ENCODE measurements at places on chromosomes 11 and 22.
A peak's percentile ranks its signal among the peaks of the same experiment; 100 is the strongest.

DNA sequence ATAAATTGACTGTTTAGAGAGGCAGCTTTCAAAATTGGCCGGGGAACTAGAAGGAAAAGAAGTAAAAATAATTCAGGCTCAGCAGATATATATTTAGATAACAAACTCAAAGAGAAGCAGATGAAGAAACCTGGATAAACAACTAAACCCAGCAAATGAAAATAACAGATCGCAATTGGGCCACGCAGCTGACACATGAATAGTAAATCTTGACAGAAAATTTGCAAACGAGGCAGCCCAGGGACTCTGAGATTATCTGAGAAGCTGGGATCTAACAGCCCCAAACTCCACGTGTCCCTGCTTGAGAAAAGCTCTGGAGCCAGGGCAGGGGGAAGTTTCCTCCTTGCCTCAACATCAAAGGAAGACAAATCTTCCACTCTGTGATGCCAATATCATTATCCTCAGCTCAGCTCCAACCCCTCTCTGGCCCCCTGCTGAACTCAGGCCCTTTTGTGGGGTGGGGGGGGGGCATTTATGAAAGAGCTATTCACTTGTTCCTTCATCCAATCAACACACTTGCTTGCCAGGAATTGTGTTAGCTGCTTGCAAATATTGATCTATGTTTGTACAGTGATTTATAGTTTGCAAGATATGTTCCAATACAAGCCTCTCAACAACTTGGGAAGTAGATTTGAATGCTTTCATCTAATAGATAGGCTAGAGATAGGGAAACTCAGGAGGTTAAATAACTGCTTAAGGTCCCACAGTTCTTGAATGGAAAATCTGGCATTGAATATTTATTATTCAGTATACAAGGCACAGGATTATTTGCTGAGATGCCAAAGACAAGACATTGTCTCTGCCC lies 72.5 kb upstream of the C11orf87 start:
- DNase-seq = no peak

DNA sequence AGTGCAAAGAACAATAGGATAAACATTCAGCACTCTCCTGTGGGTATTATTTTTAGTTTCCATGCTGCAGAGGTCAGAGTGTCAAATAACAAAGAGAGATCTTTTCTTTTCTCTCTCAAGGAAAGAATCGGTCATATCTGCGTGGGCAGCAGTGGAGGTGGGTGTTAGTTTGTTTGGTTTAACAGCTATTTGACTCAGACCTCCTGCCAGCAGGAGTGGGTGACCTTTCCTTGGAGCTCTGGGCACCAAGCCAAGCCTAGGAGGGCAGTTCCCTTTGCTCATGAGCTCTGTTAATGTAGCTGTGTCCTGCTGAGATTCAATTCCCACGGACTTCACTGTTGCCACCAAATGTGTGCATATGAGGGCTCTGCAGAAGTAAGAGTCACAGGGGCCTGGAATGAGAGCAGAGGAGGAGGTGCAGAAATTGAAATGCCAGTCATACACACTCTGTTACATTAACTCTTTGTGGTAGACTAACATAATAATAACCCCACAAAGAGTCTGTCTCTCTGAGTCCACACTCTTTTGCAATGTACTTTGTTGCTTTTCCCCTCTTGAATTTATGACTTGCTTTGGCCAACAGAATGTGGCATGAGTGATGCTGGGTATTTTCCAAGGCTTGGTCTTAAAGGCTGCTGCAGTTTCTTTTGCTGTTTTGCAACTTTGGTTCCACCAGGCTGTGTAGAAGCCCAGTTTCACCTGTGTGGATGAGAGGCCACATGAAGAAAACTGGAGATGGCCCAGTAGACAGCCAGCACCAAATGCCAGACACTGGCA lies 76.0 kb upstream of the GRK3 start:
- DNase-seq = no peak

DNA sequence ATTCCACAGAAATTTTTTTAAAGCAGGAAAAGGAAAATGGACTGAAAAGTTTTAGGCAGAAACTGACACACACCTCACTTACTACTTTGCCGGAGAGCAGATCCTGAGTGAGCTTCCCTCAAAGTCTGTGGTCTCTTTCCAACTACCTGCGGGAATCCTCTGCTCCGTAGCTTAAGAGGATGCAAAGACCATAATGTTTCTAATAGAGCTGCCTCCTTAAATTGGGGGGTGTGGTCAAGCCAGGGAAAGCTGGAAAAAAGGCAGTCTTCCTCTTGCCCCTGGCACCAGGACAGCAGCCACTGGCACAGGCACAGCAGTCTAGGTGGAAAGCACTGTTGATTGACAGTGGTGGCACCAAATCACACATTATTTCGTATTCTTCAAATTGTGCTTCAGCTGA lies at the start of gene ETS1:
TSS of gene ETS1 (minus strand) at position 144 of the 400 bp plus-strand sequence. CDS start 14,428 bp downstream, outside the sequence.
- no peak for DNase-seq

DNA sequence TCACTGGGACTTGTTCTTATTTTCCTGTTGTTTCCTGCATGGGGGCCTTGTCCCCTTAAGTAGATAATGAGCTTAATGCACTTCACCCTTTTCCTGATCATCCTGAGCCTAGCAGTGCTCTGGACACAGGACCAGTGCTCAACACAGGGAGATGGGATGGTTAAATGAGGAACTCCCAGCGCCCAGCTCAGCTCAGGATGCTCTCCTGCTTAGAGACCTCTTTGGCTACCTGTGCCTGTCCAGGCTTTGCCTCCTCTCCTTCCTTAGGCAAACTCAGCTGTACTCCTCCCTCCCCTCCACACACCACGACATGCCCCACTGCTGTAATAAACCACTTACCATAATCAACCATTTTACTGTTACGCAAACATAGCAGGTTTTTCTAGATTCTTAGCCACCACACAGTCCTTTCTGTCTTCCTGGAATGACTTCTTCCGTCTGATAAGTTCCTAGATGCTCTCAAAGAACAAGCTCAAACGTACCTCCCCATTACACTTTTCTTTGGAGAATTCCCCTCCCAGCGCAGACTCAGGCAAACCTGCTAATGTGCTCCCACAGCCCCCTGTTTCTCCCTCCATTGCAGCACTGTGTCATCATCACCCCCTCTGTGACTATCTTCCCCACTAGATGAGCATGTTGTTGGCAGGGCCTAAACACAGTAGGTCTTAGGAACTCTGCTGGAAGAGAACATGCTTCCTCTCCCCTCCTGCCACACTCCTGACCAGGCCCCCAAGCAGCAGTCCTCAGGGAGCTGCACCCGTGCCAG lies 113.6 kb downstream of the MICAL2 start:
- DNase-seq = no peak

GRCh38 chr11:1297576-1298473 lies 11.6 kb downstream of the TOLLIP start:
- DNase-seq = no peak

GRCh38 chr11:104891135-104891534 lies 7.1 kb downstream of the CASP12 start:
- DNase-seq = no peak

GRCh38 chr11:84503503-84503902 lies 1123.6 kb downstream of the DLG2 start:
- no peak for DNase-seq

DNA sequence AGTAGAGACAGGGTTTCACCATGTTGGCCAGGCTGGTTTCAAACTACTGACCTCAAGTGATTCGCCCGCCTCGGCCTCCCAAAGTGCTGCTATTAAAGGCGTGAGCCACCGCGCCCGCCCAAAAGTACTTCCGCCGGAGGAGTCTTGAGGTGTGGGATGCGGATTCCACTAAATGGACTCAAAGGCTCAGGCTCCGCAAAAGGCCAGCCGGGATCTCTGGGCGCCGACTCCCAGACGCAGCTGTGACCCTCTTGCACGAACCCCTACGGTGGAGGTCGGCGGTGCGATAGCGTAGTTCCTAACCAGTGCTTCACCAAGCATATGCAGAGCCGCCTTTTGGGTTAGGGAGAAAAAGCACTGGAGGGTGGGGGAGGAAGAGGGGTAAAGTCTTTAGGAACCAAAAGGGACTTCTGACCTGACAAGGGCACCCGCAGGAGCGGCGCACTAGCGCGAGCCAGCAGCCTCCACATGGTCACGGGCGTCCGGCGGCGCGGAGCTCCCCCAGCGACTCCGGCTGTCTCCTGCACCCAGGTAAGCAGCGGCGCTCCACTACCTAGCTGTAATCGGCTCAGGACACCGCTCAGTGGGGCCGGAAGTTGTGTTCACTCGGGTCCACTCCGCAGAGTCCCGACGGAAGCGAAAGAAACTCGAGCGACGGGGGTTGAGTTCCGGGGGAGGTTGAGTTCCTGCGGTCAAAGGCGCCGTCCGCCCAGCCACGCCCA lies at the start of gene MRPL16:
TSS of gene MRPL16 (minus strand) at position 590 of the 722 bp plus-strand sequence. CDS start at position 470, 120 bp downstream.
- DNase-seq = peak; percentile 79

DNA sequence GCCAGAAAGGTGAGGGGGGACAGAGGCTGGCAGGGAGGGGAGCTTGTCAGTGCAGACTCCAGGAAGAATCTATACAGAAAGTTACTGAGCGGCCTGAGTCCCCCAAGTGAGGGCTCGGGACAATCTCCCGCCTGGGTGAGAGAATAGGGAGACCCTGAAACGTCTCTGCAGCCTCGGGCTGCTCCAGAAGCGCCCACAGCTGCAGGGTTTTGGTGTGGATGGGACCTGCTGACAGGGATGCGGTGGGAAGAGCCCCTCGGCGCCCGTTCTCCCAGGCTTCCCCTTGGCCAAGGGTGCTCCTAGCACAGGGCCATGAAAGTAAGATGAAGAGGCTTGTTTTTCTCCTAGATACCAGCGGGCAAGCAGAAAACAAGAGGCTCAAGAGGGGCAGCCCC lies 743 bp upstream of the RCE1 start:
- DNase-seq = no peak

DNA sequence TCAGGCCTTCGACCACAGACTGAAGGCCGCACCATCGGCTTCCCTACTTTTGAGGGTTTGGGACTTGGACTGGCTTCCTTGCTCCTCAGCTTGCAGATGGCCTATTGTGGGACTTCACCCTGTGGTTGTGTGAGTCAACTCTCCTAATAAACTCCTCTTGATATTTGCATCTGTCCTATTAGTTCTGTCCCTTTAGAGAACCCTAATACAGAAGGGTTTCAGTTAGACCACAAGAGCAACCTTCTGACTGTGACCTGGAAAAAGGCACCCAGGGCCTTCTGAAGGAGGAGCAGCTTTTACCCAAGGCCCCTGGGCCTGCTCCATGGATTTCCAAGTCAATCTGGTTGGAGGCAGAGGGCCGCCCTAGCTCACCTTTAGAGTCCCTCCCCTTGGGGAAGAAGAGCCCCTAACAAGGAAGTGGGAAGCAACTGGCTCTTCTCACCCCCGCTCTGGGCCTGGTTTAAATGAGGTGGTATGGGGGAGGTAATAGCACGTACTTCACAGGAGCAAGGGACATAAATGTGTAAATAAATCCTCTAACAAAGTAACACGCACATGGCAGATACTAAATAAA lies 11.2 kb upstream of the CHST1 start:
- no peak for DNase-seq

- DNase-seq = no peak
Measured at GRCh38 chr11:22474616-22475015, 136.4 kb downstream of the SLC17A6 start.

GRCh38 chr22:24095826-24096757 lies 85.0 kb downstream of the CABIN1 start:
- DNase-seq = no peak

- DNase-seq = no peak
Measured at GRCh38 chr11:69634069-69634468, 6.9 kb upstream of the CCND1 start.

GRCh38 chr11:20283475-20283874 lies 80.0 kb upstream of the HTATIP2 start:
- no peak for DNase-seq

- peak; percentile 67 for DNase-seq
Measured at GRCh38 chr11:17208257-17208999, 642 bp upstream of the PIK3C2A start.

DNA sequence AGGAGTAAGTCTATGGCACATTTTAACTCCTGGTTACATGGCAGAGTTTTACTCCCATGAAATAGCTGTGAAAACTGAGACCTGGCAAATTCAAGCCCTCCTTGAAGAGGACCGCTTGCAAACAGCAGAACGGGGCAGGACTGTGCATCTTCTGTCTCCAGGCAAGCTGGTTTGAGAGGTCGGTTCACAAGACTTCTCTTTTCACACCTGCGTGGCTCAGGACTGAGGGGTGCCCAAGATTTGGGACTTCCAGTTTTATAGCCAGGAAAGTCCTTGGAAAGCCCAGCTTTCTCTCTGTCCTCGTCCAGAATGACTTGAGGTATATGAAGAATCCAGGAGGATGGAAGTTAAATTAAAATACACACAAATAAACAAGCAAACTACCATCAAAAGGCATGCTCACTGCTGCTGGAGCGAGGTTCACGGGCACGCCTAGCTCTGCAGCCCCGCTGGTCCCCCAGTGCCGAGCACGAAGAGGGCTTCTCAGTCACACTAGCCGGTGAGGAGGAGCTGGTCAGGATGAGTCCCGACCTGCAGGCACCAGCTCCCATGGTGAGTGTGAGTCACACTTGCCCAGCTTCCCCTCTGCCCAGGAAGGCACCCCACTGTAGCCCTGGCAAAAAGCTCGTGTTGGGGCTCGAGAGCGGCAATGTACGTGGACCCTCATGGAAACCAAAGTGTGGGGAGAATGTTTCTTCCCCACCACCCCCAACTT lies 1382.4 kb downstream of the BRD1 start:
- DNase-seq = no peak

- no peak for DNase-seq
Measured at GRCh38 chr11:12411806-12412727, 34.7 kb downstream of the PARVA start.
